Astrocyte of the spinal cord (primary cell): ENCODE measurements at places on chromosomes 7 and 10.

DNA sequence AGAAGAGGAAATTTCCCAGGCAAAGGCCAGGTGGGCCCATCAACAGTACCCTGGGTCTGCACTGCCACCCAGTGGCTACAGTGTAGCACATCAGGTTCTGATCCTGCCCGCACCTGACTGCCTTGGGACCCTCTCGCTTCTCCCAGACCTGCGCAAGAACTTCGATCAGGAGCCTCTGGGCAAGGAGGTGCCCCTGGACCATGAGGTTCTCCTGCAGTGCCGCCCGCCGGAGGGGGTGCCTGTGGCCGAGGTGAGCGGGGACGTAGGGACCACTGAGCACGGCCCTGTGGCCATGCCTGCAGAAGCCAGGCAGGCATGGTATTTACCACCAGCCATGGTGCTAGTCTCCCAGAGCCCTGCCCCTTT is 33.9 kb upstream of the SLC29A3 start:
- DNase-seq: no peak

- no peak for DNase-seq
These were observed 14.2 kb downstream of the DNAJC9 start for GRCh38 chr10:73232887-73233286.

DNA sequence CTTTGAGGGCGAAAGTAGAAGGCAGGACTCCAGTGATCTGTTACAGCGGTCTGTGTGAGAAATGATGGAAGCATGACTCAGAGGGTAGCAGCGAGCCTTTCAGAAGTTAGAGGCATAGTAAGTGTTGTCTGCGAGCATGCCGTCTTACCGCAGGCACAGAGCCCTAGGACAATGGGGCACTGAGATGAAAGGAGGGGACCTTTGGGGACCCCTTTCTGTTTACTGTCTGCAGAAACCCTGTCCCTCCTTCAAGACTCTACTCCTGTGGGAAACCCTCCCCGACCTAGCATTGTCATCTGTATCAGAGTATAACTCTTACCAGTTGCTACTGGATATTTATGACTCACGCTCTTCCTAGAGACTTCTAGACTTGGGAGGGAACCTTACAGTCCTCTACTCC is 87.2 kb upstream of the AGK start:
- peak; percentile 76 for DNase-seq

GRCh38 chr10:97406064-97406463 is 4.9 kb upstream of the RRP12 start:
- no peak for DNase-seq

GRCh38 chr10:80415734-80416478 is 7.6 kb downstream of the PRXL2A start:
- no peak for DNase-seq

- peak; percentile 78 for DNase-seq
These were observed 29.5 kb upstream of the ARHGAP22 start for GRCh38 chr10:48634198-48634983.
